Karpas-422 (cell line): ENCODE measurements at places on chromosomes 2 and 18.

DNA sequence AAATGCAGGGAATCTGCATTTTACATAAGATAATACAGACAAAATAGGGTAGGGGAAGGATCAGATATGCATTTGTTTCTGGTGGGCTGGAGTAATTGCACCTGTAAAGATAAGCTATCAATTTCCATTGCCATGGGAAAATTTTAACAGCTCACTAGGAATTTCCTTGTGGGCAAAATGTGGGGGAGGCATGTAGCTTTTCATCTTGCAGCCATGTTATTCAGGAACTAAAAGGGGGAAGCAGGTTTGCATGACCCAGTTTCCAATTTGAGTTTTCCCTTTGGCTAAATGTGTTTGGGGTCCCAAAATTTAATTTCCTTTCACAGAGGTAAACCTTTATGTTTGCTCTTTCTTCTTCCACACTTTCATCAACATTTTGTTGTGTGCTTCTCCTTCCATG lies 624.4 kb downstream of the NYAP2 start:
- DNase-seq = no peak

DNA sequence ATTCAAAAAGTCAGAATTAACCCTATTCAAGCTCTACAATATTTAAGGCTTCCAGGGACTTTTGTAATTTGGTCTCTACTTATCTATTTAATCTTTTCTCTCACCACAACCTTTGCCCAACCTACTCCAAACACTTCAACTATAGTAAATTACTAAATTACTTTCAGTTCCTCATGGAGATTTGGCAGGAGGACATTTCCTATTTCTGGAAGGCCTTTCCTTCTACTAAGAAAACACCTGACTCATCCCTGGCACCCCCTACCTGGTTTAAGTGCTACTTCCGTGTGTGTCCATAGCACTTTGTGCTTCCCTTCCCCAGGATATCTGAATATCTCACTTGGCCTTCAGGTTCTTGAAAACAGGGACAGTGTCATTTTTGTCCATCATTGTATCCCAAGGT lies 96.3 kb downstream of the UPP2 start:
- no peak for DNase-seq

- DNase-seq = peak; percentile 89
These were observed 626 bp upstream of the SLC1A4 start for GRCh38 chr2:64988420-64989125.

DNA sequence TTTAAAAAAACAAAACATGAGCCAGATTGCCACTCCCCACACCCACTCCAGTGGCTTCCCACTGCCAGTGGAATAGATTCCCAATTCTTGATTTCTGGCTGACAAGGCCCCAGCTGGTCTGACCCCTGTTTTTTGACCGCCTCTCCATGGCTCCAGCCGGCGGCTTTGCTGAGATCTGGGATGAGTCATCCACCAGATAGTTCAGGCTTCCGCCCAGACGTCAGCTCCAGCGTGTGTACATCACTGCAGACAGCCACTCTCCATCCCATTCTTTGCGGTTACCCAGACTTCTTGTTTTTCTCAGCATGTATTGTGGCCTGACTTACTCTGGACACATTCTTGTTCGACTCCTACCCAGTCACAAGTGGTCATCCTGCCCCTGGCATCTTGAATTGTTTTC lies 227.9 kb downstream of the GBX2 start:
- DNase-seq = no peak

- DNase-seq = no peak
These were observed 517.2 kb downstream of the SUCLG1 start for GRCh38 chr2:83941886-83942285.
